NCI-H2081 (cell line): ENCODE measurements at places on chromosomes 6 and 20.

GRCh38 chr6:145784683-145785082, 29.9 kb downstream of the FBXO30 start:
- DNase-seq, result no peak

DNA sequence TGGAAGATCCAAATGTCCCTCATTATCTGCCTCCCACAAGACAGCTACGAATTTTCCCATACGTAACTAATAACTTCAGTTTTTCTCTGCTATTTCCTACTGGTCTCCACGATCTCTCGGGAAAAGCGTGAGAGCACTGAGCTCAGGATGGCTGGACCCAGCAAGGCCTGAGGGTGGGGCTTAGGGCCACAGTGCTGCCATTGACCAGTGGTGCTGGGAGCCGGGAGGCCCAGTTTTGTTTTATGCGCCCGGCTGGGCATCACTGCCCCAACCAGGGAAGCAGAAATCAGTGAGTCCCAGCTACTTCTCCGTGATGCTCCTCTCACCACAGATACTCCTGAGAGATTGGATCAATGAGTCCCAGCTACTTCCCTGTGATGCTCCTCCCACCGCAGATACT, 238.4 kb downstream of the LY86 start:
- no peak for DNase-seq

- no peak for DNase-seq
These were observed 194.8 kb downstream of the PREX1 start for GRCh38 chr20:48632825-48633619.

GRCh38 chr20:64189530-64189966, 25.3 kb downstream of the MYT1 start:
- no peak for DNase-seq

GRCh38 chr20:22826306-22827230, 208.5 kb upstream of the SSTR4 start:
- DNase-seq, result no peak

GRCh38 chr6:141152951-141153350, 979.8 kb upstream of the GJE1 start:
- no peak for DNase-seq

DNA sequence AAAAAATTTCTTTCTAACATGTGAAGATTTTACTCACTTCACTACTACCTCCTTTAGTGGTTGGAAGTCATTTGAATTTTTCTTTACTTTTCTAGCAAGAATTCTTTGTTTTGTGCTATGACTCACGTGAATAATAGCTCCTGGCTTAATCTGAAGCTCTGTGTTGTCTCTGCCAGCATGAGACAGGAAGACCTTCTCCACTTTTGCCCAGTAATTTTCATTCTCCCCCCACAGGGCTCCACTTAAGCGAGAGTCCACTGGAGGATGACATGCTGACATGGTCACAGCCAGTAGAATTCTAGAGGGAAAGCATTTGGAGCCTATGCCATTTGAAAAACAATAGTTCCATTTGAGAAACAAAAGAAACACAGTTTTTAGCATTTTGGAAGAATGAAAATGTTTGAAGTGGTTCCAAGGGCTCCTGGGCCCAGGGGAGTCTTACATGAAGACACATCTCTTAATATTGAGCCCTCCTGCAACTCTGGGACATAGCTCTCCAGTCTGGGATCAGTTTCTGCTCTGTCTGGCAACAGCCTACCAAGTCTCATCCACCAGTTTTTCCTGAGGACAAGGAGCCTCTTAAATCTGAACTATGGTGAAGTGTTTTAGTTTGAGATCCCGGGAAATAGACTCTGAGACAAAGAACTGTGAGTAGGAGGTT, 231.4 kb downstream of the PAX1 start:
- peak; percentile 74 for DNase-seq

- no peak for DNase-seq
These were observed 202.6 kb upstream of the STXBP5 start for GRCh38 chr6:147001621-147002020.

DNA sequence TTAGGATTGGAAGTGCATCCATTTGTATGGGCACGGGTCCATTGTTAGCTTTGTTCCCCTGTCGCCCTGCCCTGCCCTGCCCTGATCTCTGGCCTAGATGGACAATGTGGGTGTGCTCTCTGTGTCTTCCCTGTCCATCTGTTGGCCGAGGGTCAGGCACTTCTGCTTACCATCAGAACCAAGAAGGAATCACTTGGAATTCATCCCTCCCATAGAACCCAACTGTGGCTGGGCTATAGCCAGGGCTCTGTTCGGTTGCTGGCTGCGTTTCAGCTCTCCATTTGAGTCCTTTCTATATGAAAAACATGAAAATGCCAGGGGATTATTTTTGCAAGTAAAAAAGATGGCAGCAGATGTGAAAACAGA, 26.6 kb upstream of the TULP4 start:
- no peak for DNase-seq

DNA sequence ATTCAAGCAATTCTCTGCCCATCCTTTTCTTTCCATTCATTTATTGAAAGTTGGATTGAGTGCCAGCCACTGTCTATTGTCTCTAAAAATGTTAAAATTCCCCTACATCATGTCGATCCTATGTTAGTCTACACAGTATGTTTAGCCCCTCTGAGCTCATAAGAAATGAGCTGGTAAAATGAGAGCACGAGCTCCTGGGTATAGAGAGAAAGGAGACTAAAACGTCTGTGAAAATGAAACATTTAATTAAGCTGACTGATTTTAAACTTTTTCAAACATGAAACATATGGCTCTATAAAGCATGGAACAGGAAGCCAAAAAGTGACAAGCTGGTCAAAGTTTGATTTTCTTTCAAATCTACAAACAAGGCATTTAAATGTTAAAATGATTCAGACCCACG, 104.0 kb upstream of the ASF1A start:
- no peak for DNase-seq

GRCh38 chr6:161834426-161834825, 560.6 kb upstream of the AGPAT4 start:
- no peak for DNase-seq

GRCh38 chr20:2780948-2781347, 19.5 kb downstream of the CPXM1 start:
- no peak for DNase-seq

GRCh38 chr6:30641048-30641447, 5.9 kb upstream of the C6orf136 start:
- no peak for DNase-seq

GRCh38 chr6:156902782-156903181, 125.6 kb downstream of the ARID1B start:
- DNase-seq, result no peak

- no peak for DNase-seq
These were observed 32.3 kb upstream of the AFDN start for GRCh38 chr6:167794161-167795157.

DNA sequence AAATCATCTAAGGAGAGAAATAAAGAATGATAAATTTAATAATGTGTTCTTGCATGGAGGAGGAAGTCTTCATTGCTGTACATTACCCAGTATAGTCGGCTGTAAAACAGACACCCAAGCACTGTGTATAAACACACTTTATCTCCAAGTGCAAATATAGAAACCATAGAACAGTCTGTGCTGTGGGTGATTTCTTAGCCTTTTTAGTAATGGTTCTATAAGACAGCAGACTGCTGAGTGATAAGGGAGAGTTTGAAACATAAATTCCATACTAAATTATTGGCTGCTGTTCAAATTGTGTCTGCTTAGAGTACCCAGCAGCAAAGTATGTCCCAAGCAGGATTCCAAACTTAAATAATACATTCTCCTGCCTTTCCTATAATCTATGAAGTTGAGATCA, 4.6 kb downstream of the FILIP1 start:
- no peak for DNase-seq

GRCh38 chr20:4113615-4114603, 98.6 kb upstream of the RNF24 start:
- no peak for DNase-seq

GRCh38 chr20:62575976-62576722, 66.2 kb upstream of the SLCO4A1 start:
- DNase-seq, result no peak

DNA sequence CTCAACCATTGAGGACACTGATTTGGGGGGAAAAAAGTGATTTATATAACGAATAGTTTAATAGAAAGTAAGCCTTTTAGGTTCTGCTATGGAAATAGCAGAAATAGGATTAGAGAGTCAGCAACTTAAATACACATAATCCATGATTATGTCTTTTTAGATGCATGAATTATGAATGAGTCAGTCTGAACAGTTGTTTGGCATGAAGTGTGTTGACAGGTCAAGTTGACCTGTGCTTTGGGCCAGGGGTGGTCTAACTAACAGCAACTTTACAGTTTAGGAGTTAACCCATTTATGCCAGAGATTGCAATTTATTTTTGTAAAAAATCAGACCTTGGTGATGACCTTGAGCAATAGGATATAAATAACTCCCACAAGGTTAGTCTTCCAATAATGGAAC, 191.3 kb downstream of the MTFR2 start:
- no peak for DNase-seq

DNA sequence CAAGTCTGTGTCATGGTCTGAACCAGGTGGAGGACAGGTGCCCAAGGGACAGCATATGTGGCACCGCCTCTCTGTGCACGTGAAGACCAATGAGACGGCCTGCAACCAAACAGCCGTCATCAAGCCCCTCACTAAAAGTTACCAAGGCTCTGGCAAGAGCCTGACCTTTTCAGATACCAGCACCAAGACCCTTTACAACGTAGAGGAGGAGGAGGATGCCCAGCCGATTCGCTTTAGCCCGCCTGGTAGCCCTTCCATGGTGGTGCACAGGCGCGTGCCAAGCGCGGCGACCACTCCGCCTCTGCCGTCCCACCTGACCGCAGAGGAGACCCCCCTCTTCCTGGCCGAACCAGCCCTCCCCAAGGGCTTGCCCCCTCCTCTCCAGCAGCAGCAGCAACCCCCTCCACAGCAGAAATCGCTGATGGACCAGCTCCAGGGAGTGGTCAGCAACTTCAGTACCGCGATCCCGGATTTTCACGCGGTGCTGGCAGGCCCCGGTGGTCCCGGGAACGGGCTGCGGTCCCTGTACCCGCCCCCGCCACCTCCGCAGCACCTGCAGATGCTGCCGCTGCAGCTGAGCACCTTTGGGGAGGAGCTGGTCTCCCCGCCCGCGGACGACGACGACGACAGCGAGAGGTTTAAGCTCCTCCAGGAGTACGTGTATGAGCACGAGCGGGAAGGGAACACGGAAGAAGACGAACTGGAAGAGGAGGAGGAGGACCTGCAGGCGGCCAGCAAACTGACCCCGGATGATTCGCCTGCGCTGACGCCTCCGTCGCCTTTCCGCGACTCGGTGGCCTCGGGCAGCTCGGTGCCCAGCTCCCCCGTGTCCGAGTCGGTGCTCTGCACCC, 109.5 kb upstream of the RAB32 start:
- no peak for DNase-seq

DNA sequence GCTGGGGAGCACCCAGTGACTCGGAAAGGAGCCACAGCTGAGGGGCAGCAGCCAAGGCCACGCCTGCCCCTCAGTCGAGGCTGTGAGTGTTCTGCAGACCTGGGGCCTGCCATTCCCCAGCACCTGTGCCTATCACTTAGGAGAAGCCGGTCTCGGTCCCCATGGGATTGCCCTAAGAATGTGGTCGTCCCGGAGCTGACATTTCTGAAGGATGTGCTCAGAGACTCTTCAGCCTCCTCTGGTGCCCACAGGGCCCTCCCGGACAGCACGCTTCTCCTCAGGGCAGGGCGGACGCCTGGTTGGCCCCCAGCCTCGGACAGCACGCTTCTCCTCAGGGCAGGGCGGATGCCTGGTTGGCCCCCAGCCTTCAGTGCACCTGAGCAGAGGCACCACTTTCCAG, 223.9 kb downstream of the ERMARD start:
- no peak for DNase-seq

DNA sequence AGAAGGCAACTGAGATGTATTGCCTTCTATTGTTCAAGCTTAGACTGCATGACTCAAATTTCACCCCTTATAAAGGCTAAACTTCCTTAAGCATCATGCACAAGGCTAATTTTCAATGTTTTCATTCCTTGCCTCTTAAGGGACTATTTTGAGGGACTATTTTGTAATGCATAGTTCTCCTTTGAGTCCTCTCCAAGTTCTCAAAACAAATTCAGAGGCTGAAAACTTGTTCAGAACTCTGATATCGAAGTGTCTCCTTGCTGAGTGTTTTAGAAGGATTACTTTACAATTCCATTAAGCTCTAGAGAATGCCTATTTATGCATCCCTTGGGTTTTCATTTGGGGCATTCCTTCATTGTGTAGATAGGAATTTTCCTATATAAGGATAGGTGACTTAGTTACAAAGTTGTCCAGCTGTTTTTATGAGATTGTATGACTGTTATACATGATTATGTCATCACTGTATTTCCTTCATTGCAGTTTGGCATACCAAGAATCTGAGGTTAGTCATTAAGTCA, 41.7 kb downstream of the COL19A1 start:
- no peak for DNase-seq

DNA sequence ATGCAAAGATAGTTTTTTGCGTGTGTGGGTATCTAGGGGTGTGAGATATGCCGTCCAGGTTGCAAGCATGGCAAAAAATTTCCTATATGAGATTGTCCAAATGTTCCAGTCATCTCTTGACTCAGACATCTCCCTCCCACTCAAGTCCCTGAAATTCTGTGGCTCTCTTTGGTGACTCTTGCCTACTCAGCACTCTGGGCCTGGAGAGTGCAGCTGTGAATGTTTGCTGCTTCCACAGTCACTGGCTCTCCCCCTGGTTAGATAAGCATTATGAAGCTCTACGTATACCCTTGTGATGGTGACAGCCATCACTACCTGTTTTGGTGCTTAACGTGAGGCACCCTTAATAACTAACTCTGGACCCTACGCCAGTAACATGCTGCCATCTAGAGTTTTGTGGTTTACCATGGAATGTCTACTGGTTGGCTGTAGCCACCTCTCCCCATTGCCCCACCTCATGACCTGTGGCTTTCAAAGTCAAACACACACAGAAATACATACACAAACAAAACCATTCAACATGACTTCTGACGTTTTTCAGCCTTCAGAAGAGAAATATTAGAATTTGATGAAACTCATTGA, 621.9 kb upstream of the CITED2 start:
- DNase-seq, result peak; percentile 3

- no peak for DNase-seq
These were observed 89.1 kb upstream of the TOX2 start for GRCh38 chr20:43825581-43825980.

GRCh38 chr6:12654514-12654913, 62.1 kb upstream of the PHACTR1 start:
- peak; percentile 24 for DNase-seq

- no peak for DNase-seq
These were observed 4.5 kb downstream of the MKKS start for GRCh38 chr20:10429443-10429981.

GRCh38 chr6:90217506-90218127, 79.0 kb downstream of the BACH2 start:
- no peak for DNase-seq

- no peak for DNase-seq
These were observed 7.8 kb downstream of the HMGN3 start for GRCh38 chr6:79226660-79227059.

GRCh38 chr6:11050731-11051130, 6.6 kb upstream of the ELOVL2 start:
- no peak for DNase-seq

- DNase-seq, result no peak
These were observed 15.9 kb upstream of the TENT5A start for GRCh38 chr6:81768150-81768942.

DNA sequence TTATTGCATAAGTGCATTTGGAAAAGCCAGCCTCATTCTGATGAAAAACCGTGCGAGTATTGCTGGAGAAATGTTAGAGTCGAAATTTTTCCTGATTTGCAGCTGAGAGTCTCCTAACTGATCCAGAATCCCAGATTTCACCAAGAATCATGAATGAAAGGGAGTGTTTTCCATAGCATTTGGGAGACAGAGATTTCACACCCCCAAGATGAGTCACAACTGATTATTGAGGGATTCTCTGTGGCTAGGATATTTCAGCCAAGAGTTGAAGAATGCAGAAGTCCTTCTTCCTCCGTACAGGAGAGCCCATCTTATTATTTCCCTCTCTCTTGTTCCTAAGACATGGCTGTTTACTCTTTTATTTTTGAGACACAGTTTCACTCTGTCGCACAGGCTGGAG, 82.2 kb upstream of the SALL4 start:
- no peak for DNase-seq
